ENCODE measurements at places on chromosomes 7 and 10.
A peak's percentile ranks its signal among the peaks of the same experiment; 100 is the strongest.

GRCh38 chr10:92848037-92848440 lies 281 bp upstream of the EXOC6 start:
- DNase-seq = no peak

- DNase-seq = no peak
Observed at GRCh38 chr10:106341356-106341755, 823.1 kb downstream of the SORCS1 start.

DNA sequence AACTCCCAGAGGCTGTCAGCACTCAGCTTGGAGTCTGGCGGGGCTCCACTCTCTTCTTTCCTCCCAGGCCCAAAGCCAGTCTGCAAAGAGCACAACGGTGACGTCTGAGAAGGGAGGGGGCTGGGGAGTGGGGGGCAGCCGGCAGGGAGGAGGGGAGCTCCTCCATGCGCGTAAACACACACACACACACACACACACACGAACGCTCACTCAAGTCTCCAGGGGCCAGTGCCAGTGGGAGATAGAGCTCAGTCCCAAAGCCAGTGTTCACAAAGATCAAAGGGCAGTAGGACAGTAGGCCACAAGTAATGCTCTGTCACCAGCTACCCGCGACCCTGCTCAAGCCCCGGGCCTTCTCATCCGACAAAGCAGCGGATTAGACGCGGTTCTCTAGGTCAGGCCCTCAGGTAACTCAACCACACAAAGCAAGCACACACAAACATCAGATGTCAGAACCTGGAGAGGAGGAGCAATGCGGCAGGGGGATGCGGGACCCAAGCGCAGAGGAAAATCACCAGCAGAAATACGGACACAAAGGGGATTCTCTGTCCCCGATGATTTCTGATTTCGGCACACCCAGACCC lies 19.9 kb downstream of the TCAF1 start:
- no peak for DNase-seq

- DNase-seq = no peak
Observed at GRCh38 chr10:62541811-62542210, 167.6 kb downstream of the ZNF365 start.

GRCh38 chr7:28811008-28811407 lies 147.1 kb downstream of the TRIL start:
- no peak for DNase-seq

- DNase-seq = no peak
Observed at GRCh38 chr10:131802996-131803395, 97.8 kb upstream of the PPP2R2D start.

DNA sequence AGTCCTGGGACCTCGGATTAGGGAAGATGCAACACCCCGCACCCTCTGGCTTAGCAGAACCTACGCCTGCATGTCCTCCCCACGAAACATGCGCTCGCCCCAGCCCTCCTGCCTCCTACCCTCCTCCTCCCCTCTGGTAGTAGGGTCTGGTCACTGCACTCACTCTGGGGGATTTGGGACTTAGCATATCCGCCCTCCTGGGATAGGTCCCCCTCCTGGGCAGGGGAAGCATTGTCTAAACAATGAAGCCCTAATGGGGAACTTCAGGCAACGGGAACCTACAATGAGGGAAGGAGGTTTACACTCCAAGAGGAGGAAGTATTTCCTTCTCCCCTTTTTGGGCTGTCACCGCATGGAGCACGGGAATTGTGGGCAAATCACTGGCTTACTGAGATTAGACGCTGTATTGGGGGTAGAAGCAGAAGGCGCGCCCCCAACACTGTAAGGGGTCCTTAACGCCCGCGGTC lies 892 bp downstream of the CRHR2 start:
- no peak for DNase-seq

GRCh38 chr10:76558586-76558985 lies 1079.0 kb downstream of the KCNMA1 start:
- no peak for DNase-seq

DNA sequence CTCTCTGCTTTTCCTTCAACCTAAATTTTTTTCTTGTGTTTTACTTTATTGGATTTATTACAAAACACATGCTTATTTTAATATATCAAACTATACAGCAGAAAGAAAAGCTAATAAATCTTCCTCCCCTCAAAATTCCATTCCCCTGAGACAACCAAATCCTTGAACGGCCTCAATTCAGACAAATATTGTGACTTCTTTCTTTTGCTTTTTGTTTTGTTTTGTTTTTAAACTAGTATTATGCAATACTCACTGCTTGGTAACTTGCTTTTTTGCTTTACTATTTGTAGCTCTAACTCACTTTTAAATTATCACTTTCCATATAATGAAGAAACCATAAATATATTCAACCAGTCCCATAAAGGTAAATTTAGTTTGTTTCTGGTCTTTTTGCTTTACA lies 59.4 kb upstream of the CDK1 start:
- DNase-seq = no peak

GRCh38 chr7:45643630-45644029 lies 69.5 kb downstream of the ADCY1 start:
- DNase-seq = no peak

- DNase-seq = no peak
Observed at GRCh38 chr7:140322759-140323158, 75.6 kb downstream of the SLC37A3 start.

- DNase-seq = no peak
Observed at GRCh38 chr10:88848499-88848898, 3.1 kb downstream of the ANKRD22 start.

DNA sequence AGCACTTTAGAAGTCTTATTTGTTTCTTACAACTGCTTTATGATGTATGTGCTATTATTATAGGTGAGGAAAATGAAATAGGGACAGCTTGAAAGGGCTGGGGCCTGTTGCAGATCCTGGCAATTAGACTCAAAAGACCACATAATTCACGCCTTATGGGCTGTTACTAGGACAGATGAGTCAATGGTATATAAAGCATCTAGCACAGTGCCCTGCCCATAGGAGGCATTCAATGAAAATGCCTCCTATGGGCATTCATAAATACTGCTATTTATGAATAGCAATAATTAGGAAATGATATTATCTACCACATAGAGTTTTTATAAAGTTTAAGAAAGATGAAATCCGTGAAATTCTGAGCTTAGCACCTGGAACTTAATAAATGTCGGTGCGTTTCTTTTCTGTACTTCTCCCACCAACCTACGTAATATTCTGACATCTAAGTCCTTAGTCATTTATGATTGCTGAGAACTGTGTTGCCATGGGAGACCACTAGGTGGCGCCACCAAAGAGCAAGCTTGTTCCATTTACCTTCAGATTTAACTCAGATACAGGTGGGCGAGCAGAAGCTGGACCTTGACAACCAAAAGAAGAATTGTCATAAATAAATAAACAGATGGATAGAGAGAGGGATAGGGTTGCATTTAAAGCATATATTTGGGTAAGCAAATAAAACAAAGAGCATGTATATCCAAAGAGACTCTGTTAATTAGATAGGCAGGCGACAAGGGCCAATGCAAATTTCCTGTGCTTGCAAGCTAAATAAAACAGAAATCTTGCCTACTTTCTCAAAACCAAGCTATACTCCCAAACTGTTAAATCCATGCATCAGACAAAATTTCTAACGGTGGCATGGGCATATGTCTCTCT lies 699.9 kb downstream of the INHBA start:
- DNase-seq = peak; percentile 9

DNA sequence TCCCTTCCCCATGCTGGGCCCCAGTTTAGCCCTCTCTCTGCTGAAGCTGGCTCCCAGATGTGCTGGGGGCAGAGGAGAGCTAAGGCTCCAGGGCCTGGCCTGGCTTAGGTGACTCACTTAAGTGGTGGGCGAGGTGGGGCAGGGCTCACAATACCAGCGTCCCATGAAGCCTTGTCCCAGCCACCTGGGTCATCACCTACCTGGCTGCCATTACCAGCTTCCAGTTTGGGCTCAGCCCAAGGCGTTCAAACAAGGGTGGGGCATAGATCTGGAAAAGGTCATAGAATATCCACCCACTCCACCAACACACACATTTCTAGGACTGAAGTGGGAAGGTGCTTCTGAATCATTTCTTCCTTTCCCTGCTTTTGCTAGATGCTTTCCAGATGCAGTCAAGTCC lies 8.3 kb downstream of the KAZALD1 start:
- no peak for DNase-seq

- no peak for DNase-seq
Observed at GRCh38 chr7:98115746-98116525, 9.3 kb downstream of the LMTK2 start.

GRCh38 chr7:7564323-7564780 lies 2.3 kb upstream of the MIOS start:
- no peak for DNase-seq

DNA sequence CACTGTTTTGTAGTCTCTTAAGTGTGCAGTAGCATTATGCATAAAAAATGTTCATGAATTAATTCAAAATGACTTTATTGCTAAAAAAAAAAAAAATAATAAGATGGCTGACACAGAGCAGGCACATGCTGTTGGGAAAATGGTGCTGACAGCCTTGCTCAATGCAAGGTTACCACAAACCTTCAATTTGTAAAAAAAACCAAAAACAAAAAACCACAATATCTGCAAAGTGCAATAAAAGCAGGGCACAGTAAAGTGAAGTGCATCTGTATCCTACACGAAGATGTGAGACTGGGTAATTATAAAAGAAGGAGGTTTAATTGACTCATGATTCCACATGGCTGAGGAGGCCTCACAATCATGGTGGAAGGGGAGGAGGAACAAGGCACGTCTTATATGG lies 185.8 kb downstream of the USP6NL start:
- DNase-seq = no peak
